ENCODE measurements at places on chromosomes 6 and 20.

DNA sequence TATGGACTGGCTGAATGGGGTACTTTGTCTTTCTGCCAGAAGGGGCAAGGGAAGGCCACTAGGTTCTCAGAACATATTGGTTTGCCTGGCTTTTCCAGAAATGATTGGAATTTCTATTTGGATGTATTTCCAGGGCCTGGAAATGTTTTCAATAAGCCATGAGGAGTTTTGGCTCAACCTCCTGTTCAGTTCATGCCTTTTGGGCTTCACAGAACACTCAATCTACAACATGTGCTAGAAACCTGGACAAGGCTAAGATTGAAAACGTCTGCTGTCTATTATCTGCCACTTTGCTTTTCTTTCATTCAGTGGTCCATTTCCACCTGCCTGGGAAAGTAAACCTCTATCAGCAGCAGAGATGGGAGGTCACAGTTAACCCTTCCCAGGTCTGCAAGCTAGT, 793.4 kb downstream of the TENT5A start:
- DNase-seq, result no peak

- DNase-seq, result no peak
Observed at GRCh38 chr6:162211777-162212176, 515.8 kb downstream of the PRKN start.

DNA sequence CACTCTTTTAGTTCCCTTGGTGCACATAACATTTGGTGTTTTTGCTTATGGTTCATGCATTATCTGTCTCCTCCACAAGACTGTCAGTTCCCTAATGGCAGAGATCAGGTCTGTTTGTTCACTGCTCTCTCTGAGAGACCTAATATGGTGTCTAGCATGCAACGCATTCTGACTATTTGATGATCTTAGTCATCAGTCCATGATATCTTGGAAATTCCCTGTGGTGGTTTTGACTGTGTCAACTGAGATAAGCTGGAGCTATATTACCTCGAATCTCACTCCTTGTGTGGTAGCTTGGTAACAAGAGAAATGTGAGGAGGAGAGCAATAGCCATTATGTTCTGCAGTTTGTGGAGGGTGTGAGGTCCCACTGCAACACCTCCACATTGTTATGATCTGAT, 229.8 kb downstream of the FRK start:
- no peak for DNase-seq

GRCh38 chr20:3068986-3069900, 2.2 kb upstream of the OXT start:
- no peak for DNase-seq

- DNase-seq, result no peak
Observed at GRCh38 chr6:14142511-14143223, 25.1 kb downstream of the CD83 start.

GRCh38 chr6:159973951-159974350, 5.1 kb downstream of the IGF2R start:
- DNase-seq, result no peak

GRCh38 chr6:20162515-20162914, 49.8 kb downstream of the MBOAT1 start:
- no peak for DNase-seq

GRCh38 chr6:166097914-166098522, 69.6 kb downstream of the TBXT start:
- DNase-seq, result no peak

DNA sequence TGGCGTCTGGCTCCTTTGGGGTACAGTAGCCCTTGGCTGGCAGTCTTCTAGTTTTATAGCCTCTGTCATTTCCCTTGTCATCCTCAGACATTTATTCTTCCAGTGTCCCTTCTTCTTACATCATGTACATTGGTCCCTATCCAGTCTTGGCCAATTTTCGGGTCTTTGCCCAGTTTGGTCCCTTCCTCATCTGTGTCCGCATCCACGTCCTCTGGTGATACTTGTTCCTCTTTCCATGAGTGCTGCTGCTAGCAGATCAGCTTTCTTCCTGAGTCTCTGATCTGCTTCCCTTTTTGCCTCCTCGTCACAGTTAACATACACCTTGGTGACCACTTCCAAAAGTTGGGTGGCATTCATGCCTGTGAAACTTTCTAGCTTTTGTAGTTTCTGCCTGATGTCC, 86.2 kb upstream of the GPR6 start:
- no peak for DNase-seq

DNA sequence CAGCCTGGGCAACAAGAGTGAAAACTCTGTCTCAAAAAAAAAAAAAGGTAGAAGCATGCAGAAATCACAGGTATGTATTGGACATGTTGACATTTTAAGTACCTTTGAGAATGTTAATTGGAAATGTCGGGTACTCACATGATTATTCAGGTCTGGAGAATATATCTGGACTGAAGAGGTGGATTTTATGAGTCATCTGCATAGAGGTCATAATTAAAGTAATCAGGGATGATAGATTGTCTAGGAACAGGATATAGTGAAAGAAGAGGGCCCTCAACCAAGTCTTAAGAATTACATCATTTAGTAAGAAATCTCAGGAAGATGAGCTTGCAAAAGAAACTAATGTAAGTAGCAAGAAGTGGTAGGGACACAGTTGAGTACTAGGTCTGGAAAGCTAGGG, 212.5 kb downstream of the UTRN start:
- no peak for DNase-seq

DNA sequence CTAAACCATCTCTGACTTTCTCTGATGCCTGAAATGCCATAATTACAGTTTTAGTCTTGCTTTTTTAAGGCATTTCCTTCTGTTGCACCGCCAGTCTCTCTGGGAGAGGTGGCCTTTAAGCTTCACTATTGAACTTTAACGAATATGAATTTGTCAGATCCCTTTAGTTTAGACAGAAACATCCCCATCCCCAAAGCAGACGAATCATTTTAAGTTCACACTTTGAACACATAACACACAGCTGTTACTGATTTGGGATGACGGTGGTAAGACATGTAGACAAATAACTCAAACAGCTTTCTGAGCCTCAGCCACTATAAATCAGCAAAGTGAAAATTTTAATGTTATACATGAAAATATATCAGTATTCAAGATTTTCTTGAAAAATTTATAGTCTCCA, 7.2 kb upstream of the IPCEF1 start:
- no peak for DNase-seq

GRCh38 chr20:47951521-47951971, 166.3 kb upstream of the SULF2 start:
- no peak for DNase-seq

- no peak for DNase-seq
Observed at GRCh38 chr6:37061157-37061804, 55.8 kb downstream of the FGD2 start.

GRCh38 chr20:13355411-13355810, 134.3 kb downstream of the ISM1 start:
- DNase-seq, result no peak

GRCh38 chr20:15619816-15620215, 953.4 kb downstream of the KIF16B start:
- DNase-seq, result no peak

GRCh38 chr6:149560736-149561135, 5.4 kb upstream of the GINM1 start:
- no peak for DNase-seq

DNA sequence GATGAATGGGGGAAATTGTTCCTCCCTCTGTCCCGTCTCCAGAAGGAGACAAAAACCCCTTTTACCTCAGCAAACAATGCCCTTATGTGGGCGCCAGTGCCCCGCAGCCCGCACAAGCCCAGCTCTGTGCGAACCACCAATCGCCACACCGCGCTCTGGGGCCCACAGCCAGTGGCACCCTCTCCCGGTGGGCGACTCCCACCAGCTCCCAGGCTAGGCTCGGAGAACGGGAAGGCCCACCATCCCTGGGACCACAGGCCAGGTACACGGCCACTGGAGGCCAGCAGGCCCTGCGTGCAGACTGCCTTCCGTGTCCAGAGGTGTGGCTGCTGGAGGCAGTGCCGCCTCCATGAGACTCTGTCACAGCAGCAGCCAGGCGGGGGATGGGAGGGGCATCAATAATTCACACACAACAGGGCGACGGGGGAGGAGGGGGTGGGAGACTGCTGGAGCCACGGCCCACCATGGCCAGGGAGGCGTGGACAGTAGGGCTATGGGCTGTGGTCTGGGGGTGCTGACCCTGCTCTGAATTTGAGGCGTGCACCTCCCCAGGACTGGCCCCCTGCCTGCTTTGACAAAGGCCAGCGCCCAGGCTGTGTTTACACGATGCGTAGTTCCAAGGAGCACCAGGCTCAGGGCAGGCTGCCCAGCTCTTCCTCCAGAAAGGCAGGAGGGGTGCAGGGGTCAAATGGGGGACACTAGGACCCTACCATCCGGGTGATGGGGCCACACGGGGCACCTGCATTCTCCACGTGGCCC, 105.7 kb downstream of the ASXL1 start:
- DNase-seq, result no peak

DNA sequence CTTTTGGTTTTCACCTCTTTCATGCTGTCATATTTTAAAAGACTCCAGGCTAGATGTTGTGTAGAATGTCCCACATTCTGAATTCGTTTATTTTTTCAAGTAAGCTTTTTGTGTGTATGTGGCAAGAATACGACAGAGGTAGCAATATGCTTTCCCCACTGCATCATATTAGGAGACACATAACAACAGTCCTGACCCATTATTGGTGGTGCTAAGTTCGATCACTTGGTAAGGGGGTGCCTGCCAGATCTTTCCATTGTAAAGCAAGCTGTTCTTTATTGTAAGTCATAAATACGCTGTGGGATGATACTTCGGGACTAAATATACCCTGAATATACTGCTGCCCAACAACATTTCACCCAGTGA, 588 bp upstream of the NCOA3 start:
- no peak for DNase-seq

- no peak for DNase-seq
Observed at GRCh38 chr6:54299542-54300269, 8.5 kb upstream of the TINAG start.

- no peak for DNase-seq
Observed at GRCh38 chr20:59718751-59719150, 114.4 kb downstream of the PHACTR3 start.

DNA sequence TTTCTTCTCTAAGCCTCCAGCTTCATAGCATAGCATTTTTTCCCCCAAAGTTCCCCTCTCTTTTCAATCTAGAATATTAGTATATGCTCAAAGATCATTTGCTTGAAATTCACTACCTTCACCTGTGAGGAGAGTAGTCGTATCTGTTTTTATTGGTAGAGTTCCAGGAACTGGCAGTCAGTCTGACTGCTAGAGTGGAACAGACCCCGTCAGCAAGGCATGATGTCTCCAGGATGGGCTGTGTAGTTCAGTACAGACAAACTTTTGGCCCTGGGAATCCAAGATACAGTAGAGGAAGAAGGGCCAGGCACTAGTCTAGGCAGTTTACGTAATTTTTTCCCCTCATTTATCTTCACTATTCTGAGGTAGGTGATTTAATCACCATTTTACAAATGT, 29.1 kb downstream of the RALY start:
- DNase-seq, result no peak

DNA sequence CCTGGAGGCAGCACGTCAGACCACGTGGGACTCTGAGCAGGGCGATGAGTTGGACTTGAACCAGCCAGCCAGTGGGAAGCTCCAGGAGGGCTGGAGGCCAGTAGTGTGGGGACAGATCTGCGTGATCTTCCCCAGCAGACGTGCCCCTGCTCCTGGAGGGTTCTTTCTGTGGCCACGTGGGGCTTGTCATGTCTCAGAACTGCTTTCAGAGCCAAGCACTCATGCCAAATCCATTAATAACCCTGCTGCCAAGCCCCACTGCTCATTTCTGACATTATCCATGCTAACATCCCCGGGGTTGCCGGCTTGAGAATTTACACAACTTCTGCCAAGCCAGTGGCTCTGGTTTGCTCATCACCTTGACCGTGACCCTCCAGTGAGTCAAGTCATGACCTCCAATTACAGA, 38.3 kb downstream of the SIRPA start:
- no peak for DNase-seq

DNA sequence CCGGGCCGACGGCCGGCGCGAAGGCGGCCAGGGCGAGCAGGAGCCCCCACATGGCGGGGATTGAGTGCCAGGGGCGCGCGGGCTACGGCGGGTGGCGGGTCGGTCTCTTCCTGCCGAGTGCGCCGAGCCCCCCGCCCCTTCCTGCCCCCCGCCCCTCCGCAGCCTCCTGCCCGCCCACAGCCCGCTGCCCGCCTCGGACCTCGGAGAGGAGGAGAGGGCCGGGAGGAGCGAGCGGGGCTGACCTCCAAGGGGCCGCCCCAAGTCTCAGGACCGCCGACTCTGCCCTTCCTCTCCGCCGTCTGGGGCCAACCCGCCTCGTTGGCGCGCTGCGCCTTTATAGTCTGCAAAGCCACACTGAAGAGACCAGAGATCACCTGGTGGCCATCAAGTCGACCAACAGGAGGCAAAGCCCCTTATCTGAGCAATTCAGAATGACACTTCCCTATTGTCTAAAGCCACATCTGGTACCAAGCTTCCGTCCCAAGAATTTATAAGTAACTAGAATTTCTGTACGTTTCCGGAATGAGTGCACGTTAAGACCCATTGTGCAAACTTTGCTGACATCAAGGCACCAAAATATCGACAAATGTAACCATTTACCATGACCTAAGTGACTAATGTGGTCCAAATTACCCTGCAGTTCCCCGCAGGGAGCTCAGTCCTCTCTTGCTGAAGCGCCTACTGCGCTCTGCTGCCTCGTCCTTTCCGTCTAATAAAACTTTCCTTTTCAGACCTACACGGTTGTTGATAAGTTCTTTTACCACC, at the start of gene CPXM1:
Gene CPXM1, minus strand, starts transcription at position 107 of the 765 bp plus-strand sequence. Its CDS starts 55 bp downstream, at position 52.
- no peak for DNase-seq
